ENCODE measurements at places on chromosomes 7 and 10. TPM values are rescaled to one million over a fixed set of nuclear protein-coding genes. Genes with fewer than 3 reads are reported as not detected.

P4HA1 gene
- total RNA-seq, result 29.1 TPM

FAM25A gene
- not detected for total RNA-seq

SCIN gene
- total RNA-seq, result 0.69 TPM

PLEKHA8 gene
- 17.9 TPM for total RNA-seq

DPYSL4 gene
- 32.9 TPM for total RNA-seq

NMT2 gene
- 109 TPM for total RNA-seq

SHTN1 gene
- total RNA-seq, result 36.5 TPM

CYTH3 gene
- 11.1 TPM for total RNA-seq

LLCFC1 gene
- total RNA-seq, result not detected

JCAD gene
- total RNA-seq, result 79.7 TPM

FLNC gene
- 81.8 TPM for total RNA-seq

OR2A42 gene
- not detected for total RNA-seq

EPHB6 gene
- total RNA-seq, result 2.9 TPM

AFAP1L2 gene
- total RNA-seq, result 1.6 TPM

IL6 gene
- total RNA-seq, result 11.0 TPM

TMEM270 gene
- not detected for total RNA-seq

FAM237B gene
- not detected for total RNA-seq

AGMO gene
- total RNA-seq, result 0.40 TPM

IFIT1B gene
- not detected for total RNA-seq

CYP26C1 gene
- 2.0 TPM for total RNA-seq

POLR3A gene
- 22.1 TPM for total RNA-seq

All from endothelial cell of umbilical vein (primary cell).